ENCODE measurements at places on chromosomes 16 and 17. TPM values are rescaled to one million over a fixed set of nuclear protein-coding genes. Genes with fewer than 3 reads are reported as not detected.

Gene PLCG2
- 7.5 TPM for polyA plus RNA-seq

Gene RNF213
- 115 TPM for polyA plus RNA-seq

Gene XYLT1
- polyA plus RNA-seq = 6.2 TPM

Gene SOX15
- polyA plus RNA-seq = 1.7 TPM

Gene PDILT
- polyA plus RNA-seq = not detected

Gene PNMT
- 2.4 TPM for polyA plus RNA-seq

DNA sequence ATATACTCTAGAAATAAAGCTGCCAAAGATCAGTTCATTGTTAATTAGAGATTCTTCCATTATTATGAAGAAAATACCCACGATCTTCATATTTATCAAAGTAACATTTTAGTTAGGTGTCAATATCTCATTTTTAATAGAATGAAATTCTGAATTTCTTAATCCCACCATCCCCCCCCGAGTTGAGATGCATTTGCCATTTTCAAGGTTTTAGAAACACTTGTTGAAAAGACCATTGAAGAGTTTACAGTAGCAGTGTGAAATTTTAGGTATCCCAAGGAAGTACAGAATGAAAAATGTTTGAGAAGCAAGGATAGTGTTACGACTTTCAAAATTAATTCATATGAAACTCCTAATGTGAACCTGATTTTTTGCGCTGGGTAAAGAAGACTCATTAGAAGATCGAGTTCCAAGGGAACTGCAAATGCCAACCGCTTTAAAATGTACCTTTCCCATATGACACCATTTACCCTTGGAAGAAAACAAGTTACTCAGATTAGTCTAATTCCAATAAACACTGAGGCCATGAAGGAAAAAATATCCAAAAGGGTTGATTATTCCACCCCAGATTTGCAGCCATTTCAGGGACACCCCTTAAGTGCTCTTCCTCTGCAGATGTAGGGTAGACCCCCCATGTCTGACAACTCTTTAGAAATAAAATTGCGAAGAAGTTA lies 731 bp downstream of the IKZF3 start:
- DNase-seq = no peak

GRCh38 chr16:89842471-89843408 lies 14.5 kb downstream of the SPIRE2 start:
- no peak for DNase-seq

DNA sequence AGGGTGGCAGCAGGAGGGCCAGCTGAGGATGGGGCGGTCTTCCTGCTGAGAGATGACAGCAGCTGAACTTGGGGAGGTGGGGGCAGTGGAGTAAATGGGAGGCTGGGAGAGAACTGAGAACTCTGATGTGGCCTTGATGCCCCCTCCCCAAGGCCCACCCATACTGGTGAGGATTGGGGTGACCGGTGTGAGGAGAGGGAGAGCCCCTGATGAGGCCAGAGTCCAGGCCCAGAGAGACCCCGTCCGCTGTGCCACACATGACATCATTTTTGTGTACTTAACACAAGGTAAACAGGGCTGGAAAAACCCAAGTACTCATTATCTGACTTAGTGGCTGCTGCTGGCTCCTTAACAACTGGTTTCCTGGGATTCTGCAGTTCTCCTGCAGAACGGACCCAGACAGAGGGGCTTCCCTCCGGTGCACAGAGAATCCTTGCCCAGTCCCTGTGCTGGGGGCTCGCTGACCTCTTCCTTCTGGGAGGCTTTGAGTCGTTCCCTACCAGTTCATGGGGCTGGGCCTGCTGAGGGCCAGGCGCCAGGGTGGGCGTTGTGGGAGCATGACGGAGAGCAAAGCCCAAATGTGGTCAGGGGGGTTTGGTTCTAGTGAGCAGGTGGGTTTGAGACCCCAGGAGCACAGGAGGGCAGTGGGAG lies 207.6 kb downstream of the RAB11FIP4 start:
- no peak for DNase-seq

GRCh38 chr16:55059146-55059545 lies 128.5 kb downstream of the IRX5 start:
- no peak for DNase-seq

GRCh38 chr16:83599789-83600462 lies 207.9 kb upstream of the HSBP1 start:
- no peak for DNase-seq

DNA sequence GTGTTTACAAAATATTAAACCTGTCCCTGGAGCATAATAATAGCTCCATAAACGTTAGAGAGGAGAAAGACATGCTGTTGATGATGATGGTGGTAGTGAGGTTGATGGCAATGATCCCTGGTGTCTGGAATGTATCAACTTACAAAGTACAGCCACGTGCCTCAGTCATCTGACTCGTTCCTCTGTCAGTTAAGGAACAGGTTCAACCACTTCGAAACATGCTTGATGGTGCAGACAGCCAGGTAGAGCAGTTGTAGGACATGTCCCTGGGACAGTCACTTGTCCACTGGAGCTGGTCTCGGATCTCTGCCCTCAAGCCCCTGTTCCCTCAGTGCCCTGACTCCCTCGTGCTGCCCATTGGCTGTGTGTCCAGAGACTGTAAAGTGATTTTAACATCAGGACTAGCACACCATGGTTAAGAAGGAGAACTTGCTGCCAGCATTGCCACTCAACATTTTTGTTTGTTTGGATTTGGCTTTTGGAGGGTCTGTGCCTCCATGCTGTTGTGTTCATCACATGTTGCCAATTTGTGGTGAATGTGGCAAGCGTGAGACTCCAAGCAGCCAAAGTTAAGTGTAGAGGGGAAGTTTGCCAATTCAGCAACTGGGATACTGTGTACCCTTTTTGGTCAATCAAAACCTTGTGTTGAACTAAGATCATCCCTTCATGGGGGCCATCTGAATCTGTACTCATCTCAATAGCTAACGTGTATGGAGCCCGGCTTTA lies 16.3 kb upstream of the SALL1 start:
- no peak for DNase-seq

DNA sequence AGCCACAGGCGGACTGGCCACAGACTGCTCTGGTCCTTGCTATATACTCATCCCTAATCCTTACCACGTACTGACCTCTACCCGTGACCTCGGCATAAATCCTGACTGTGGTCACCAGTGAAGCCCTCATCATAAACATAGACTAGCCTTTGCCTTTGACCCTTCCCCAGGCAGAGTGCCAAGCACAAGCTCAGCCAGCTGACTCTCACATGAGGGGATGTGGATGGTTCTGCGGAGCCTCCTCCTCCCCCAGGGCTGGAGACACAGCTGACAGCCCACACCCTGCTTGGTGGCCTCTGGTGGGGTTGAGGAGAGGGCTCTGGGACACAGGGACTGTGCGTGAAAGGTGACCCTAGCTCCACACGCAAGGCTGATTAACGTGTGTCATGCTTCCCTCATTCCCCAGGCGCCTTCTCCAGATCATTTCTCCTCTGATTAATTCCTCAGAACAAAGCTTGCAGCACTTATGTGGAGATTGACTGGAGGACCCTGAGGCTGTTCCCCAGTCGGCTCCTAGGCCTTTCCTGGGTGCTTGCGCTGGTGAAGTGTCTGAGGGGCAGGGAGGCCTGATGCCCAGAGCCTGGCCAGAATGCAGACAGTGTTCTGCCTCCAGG lies 241.5 kb upstream of the NLRP1 start:
- peak; percentile 5 for DNase-seq

DNA sequence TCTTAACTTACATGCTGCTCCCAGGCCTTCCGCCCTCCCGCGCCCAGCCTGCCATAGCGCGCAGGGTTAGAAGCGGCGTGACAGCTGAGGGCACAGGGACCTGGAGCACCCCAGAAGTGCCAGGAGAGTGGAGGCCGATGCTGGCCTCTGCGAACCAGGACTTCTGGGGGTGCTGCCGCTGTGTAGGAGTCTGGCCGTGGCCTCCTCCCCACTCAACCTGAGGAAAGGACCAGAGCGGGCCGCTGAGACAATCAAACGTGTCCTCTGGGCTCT lies 1.9 kb upstream of the TMEM204 start:
- no peak for DNase-seq

DNA sequence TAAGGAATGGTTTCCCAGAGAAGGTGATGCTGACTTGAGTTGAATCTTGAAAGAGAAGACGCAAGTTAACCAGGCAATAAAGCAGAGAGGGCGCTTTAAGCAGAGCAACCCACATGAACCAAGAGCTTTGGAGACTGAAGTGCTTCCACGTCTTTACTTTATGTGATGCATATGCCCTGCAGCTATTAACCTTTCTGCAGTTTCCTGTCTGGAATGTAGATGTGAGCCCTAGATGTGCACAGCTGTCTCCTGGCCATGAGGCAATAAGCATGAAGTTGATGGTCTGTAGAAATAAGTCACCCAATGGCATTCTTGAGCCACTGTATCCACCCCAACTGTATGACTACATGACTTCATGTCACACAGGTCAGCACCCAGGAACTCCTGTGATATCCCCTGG lies 5.7 kb upstream of the CHST4 start:
- no peak for DNase-seq

- DNase-seq = no peak
These were observed 12.2 kb downstream of the HIC1 start for GRCh38 chr17:2067048-2067561.

GRCh38 chr17:44900894-44901293 lies 1.6 kb upstream of the EFTUD2 start:
- DNase-seq = no peak

GRCh38 chr16:24730914-24731313 lies 1.5 kb downstream of the TNRC6A start:
- no peak for DNase-seq

Data from left lung (tissue), 14 donors.